ENCODE measurements at places on chromosomes 1 and 21.

- DNase-seq, result no peak
These were observed 618.3 kb downstream of the SMYD3 start for GRCh38 chr1:245888809-245889208.

GRCh38 chr1:98429965-98430443, 231.5 kb upstream of the SNX7 start:
- no peak for DNase-seq

DNA sequence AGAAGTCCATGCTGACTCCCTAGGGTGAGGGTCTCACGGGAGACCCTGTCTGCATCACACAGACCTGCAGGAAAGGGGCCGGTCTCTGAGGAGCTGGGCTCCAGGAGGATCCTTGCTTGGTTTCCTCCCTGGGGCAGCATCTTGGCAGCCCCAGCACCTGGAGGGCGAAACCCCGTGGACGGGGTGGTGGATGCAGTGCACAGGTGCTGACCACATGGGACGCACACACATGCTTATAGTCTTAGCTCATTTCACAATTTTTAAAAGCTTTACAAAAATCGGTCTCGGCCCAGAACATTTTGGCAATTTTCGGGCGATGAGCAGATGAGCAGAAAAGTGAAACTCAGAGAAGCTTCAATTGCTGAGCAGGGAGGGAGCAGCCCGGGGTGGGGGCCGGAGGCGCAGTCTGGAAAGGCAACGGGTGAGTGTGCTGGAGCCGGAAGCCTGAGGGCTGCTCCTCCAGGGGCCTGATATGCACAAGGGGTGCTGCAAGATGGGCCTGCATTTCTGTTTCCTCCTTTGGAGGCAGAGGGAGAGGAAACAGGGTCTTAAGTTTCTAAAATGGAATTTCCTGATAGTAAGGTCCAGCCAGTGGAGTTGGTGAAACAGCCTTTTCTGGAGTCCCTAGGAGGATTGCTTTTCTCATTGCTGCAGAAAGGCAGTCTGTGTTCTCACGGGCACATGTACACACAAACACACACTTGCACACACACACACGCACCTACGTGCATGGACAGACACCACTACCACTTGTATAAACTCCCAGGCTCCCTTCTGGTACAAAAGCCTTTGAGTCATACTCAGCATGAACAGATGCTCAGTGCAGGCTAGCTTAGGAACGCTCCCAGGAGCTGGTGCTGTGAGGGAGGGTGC, 60.6 kb downstream of the SCCPDH start:
- peak; percentile 56 for DNase-seq

DNA sequence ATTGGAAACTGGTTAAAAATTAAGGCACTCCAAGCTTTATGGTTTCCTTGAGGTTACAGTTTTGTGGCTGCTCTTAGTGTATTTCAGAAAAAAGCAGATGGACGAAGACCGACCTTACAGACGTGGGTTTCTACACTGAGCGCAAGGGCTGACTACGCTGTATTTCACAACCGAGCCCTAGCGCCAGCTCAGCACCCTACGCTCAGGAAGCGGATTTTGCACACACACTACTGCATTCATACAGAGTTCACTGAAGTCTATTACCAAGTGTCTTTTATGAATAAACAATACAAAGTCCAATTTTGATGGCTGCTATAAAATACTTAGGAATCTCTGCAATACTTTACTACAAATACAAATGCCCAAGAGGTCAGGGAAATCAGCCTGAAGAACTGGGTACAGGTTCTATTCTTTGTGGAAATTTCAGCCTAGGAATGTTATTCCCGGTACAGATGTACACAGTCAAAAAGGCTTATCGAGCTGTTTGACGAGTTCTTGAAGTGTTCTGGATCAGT, 23.8 kb downstream of the PTTG1IP start:
- DNase-seq, result no peak

DNA sequence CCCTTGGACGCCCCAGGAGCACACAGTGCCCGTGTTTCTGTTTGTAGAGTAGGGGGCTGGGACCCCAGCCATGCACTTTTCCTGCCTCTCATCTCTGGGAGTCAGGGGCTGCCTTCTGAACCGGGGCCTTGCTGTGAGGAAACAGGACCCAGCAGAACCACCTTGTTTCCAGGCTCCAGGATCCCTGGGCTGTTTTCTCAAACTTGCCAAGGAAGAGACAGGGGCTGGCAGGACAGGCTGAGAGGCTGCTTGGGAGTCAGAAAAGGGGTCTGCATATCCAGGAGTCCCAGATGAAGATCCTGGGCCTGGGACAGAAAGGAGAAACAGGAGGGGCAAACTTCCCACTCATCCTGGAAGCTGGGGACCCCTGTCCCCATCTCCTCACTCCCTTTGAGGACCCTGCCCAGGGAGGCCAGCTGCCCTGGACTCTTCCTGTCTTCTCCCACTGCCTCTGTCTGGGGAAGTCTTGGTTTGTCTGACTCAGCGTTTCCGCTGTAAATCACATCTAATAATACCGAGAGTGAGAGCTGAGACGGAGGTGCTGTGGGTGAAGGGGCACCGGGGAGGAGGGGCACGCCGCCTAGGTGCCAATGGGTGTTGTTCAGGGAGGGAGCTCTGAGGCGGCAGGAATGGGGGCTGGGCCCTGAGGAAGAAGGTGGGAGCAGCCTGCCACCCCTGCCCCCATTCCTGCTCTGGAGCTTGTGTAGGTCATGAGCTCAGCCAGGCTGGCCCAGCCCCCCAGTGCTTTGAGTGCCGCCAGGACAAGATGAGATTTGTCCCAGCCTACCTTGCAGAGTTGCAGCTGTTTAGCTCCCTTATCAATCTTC, 16.7 kb downstream of the POU3F1 start:
- DNase-seq, result peak; percentile 86

GRCh38 chr1:43522776-43523480, 7.8 kb upstream of the PTPRF start:
- no peak for DNase-seq

DNA sequence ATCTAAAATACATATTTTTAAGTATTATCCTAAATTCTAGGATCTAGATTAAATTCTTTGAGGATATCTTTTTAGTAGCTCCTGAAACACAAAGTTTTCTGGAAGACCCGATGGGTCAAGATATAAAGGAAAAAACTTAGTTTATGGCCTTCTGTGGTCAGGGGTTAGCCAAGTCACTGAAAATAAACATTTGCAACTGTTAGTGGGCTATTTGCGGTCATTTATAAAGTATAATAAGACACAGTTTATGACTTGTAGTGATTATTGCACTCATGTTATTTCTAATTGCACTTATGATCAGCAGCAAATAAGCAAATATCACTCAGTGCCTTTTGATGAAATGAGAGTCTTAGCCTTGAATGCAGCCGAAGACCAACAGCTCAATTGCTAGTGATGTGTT, 183.3 kb downstream of the NFIA start:
- no peak for DNase-seq

DNA sequence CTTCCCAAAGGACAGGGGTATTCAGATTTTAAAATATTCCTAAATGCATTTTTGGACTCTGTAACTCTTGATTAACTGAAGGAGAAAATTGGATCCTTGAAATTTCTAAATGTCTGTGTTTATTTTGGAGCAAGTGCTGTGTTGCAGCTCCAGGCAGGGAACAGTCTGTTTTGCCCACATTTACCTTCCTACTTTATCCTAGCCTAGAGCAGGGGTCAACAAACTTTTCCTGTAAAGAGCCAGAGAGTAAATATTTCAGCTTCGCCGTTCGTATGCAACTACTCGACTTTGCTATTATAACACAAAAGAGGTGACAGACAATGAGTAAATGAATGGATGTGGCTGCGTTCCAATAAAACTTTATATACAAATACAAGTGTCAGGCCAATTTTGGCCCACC, 402.2 kb downstream of the GPATCH2 start:
- DNase-seq, result no peak

GRCh38 chr21:38712071-38712470, 93.7 kb upstream of the ETS2 start:
- no peak for DNase-seq

DNA sequence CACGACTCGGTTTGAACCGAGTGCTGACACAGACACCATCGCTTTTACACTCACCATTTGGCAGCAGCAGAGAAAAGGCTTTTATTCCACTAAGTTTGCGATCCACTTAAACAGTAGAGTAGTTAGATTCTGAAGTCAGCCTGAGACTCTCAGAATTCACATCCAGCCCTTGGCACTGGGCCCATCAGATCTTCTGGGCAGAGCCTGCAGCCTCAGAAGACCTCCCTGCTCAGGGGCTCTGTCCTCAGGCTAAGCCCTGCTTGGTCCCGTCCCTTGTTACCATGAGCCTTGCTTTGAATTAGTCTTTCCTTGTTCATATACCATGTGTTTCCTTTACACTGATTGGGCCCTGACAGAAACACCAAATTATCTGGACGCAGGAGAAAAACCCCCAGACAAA, 41.4 kb upstream of the AJAP1 start:
- no peak for DNase-seq

DNA sequence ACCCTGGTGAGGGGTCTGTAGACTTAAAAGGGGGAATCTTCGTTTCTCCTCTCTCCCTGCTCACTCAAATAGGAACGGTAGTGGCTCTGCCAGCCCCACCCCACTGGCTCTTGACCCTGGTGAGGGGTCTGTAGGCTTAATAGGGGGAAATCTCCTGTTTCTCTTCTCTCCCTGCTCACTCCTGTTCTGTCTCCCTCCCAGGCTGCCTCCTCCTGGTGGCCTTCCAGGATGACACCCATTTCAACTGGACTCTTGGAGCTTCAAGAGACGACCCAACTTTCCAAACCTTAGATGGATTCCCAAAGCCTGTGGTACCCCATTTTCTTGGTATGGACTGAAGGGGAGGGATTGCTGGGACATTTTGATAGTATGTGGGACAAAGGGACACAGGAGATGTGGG, 1.4 kb upstream of the EPHB2 start:
- no peak for DNase-seq

- no peak for DNase-seq
These were observed 8.7 kb upstream of the SLC25A24 start for GRCh38 chr1:108208724-108209446.

- no peak for DNase-seq
These were observed 1.3 kb upstream of the KCNN3 start for GRCh38 chr1:154871374-154871773.

DNA sequence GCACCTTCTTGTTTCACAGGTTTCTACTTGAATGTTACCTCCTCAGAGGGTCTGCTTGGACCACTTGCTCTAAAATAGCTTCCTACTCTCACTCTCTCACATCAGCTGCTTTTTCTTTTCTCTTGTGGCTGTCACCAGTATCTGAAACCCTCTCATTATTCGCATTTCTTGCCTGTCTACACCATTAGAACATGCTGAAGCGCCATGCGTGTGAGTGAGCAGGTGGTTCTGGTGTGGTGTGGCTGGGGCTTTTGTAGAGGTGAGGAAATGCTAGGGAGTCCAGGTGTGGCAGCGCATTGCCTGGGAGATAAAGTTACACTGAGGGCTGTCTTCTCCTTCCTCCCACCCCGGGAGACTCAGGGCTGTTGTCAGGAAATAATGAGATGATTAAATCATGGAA, 4.1 kb downstream of the ZNF362 start:
- DNase-seq, result no peak

GRCh38 chr21:42441963-42442362, 38.3 kb downstream of the UBASH3A start:
- no peak for DNase-seq
